ENCODE measurements at places on chromosomes 2 and 18. TPM values are rescaled to one million over a fixed set of nuclear protein-coding genes. Genes with fewer than 3 reads are reported as not detected.
A peak's percentile ranks its signal among the peaks of the same experiment; 100 is the strongest.

GRCh38 chr2:1993711-1994682 is 249.7 kb upstream of the PXDN start:
- H3K27me3 ChIP-seq, result peaks cover 65% of the 10 kb centered on the region
- DNase-seq, result no peak
- no peak overlapping the region for H3K27ac ChIP-seq
- no peaks in the 10 kb centered on the region for H3K4me1 ChIP-seq
- no peaks in the 10 kb centered on the region for H3K36me3 ChIP-seq
- no peak overlapping the region for H3K4me3 ChIP-seq

GRCh38 chr2:127857265-127857808 is 618 bp downstream of the POLR2D start:
- DNase-seq, result no peak
- peaks cover 41% of the 10 kb centered on the region for H3K4me1 ChIP-seq
- H3K27me3 ChIP-seq, result no peaks in the 10 kb centered on the region

- no peaks in the 10 kb centered on the region for H3K27me3 ChIP-seq
- no peak overlapping the region for H3K4me3 ChIP-seq
- DNase-seq, result peak; percentile 24
- peak overlapping the region; percentile 27 for H3K27ac ChIP-seq
Measured at GRCh38 chr2:189222468-189223105, 43.0 kb upstream of the COL5A2 start.

DNA sequence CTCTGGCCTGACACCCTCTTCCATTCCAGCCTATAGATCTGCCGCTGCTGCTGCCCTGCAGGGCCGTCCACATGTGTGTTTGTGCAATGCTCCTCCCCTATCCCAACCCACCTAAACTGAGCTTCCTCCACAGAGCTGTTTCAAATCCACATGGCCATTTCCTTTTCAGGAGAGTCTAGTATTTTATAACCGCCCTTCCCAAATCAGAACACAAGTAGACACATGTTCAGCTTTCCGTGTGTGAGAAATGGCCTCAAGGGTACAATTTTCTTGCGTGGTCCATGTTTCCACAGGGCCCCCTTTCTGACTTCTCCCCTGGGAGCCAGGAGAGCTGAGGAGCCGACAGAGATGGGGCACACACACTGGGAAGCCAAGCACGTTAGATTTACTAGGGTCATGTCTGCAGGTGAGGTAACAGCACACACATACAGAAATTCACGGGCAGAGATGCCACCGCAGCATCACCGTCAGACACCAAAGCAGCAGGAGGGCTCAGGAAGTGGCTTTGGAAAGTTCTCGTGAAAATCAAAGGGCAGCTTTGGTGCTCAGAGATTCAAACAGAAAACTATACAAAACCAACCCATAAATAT is 102.9 kb upstream of the TGFA start:
- H3K36me3 ChIP-seq, result no peaks in the 10 kb centered on the region
- H3K4me1 ChIP-seq, result no peaks in the 10 kb centered on the region
- H3K27me3 ChIP-seq, result peaks cover 51% of the 10 kb centered on the region
- H3K4me3 ChIP-seq, result no peak overlapping the region

DNA sequence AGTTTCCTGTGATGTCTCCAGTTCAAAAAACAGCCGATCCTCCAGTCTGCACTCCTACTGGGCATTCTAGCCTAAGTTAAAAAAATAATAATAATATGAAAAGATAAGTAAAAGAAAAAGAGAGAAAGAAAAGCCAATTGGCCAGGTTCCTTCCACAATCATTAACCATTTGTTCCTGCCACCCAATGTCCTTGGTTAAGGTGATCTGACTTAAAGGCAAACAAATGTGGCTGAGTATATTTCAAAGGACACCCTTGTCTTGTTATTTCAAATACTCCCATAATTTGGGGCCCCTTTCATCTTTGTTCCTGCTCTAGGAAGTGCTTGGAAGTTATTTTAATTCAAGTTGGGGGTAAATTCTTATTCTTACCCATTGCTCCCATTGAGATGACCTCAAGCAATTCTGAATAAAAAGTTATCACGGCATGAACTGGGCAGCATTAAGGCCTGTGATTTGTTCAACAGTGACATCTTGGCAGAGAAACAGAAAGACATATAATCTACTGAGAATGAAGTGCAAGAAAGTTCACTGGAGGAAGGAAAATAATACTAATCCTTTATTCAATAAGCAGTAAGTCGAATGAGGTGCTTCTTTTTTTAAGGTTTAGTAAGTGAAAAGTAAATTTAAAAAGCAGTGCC is 1054.5 kb upstream of the FANCL start:
- H3K27me3 ChIP-seq, result no peaks in the 10 kb centered on the region
- H3K36me3 ChIP-seq, result no peaks in the 10 kb centered on the region
- no peak overlapping the region for H3K4me3 ChIP-seq
- DNase-seq, result no peak
- no peak overlapping the region for H3K27ac ChIP-seq

DNA sequence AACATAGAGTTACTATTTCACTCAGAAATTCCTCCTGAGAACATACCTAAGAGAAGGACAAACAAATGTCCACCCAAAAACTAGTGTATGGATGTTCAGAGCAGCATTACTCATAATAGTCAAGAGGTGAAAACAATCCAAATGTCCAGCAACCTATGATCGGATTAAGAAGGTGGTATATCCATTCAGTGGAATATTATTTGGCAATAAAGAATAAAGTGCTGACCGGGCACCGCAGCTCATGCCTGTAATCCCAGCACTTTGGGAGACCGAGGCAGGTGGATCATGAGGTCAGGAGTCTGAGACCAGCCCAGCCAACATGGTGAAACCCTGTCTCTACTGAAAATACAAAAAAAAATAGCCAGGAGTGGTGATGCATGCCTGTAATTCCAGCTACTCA is 182.8 kb upstream of the AGAP1 start:
- no peaks in the 10 kb centered on the region for H3K36me3 ChIP-seq
- no peaks in the 10 kb centered on the region for H3K27me3 ChIP-seq
- H3K4me1 ChIP-seq, result no peaks in the 10 kb centered on the region
- no peak for DNase-seq
- H3K4me3 ChIP-seq, result no peak overlapping the region
- no peak overlapping the region for H3K27ac ChIP-seq

DNA sequence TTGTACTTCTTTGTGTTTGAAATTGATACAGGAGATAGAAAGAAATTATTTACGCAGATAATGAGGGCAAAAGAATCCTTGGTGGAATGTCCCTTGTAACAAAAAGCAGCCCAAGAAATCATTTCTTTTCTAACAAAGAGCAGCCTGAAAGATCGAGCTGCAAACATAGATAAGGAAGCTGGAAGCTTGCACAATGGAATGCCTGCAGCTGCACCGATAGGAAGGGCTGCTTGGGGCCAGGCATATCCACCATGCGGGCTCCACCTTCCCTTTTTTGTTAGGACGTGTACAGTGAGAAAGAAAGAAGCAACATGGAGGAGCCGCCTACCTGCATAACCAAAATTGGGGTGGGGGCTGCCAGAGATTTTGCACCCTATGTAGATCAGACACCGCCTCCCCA is 568.7 kb downstream of the METTL4 start:
- H3K27me3 ChIP-seq, result no peaks in the 10 kb centered on the region
- H3K4me1 ChIP-seq, result no peaks in the 10 kb centered on the region
- DNase-seq, result no peak
- no peak overlapping the region for H3K27ac ChIP-seq

DNA sequence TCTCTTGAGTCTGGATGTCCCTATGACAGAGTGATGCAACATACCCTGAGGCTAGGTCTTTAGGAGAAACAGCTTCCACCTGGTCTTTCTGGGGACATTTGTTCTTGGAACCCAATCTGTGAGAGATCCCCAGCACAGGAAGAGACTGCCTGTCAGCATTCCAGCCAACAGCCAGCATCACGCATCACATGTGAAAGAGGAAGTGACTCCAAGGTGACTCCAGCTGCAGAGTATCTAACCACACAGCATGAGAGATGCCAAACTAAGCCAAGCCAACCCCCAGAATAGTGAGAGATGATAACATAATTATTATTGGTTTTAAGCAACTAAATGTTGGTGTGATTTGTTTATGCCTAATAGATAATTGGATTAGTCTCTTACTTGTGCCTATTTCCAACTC is 35.7 kb downstream of the C18orf63 start:
- no peak overlapping the region for H3K27ac ChIP-seq
- H3K4me3 ChIP-seq, result no peak overlapping the region
- no peaks in the 10 kb centered on the region for H3K4me1 ChIP-seq
- H3K36me3 ChIP-seq, result no peaks in the 10 kb centered on the region
- DNase-seq, result peak; percentile 27

SLC4A5 gene
- polyA plus RNA-seq, result 7.9 TPM

TEX51 gene
- not detected for polyA plus RNA-seq

RIT2 gene
- polyA plus RNA-seq, result not detected

CSRNP3 gene
- polyA plus RNA-seq, result 9.4 TPM
